NT2/D1 (cell line): ENCODE measurements at places on chromosomes 7 and 10.

GRCh38 chr10:6275022-6275997, 72.6 kb downstream of the PFKFB3 start:
- peak; percentile 32 for DNase-seq

DNA sequence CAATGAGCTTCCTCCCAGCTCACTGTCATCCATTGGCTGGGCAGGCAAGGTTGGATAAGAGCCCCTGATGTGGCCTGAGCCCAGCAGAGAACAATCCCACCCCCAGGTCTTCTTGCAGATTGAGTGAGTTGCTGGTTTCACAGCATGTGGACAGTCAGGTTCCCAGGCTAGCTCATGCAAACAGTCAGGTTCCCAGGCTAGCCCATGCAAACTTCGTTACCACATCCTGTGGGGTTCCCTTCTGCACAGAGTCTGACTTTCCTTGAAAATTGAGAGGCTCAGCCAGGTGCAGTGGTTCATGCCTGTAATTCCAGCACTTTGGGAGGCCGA, 67.1 kb downstream of the TMEM130 start:
- DNase-seq, result no peak

DNA sequence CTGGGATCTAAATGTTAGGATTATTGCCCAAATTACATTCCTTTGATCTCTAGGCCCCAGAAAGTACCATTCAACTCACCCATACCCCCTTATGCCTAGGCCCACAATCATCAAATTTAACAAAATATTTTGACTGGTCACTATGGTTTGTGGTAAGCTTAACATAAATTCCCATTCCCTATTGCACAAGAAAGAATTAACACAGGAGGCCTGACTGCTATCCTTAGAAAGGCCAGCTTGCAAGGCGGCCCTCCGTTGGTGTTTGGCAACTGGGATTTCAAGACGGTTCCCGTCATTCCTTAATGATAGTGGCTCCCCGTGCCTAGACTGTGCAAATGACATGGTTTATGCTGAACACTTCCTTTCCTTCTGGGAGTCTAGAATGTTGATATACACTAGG, 29.6 kb downstream of the ARHGAP21 start:
- DNase-seq, result no peak

- DNase-seq, result no peak
Observed at GRCh38 chr10:59346321-59346720, 16.0 kb downstream of the FAM13C start.

DNA sequence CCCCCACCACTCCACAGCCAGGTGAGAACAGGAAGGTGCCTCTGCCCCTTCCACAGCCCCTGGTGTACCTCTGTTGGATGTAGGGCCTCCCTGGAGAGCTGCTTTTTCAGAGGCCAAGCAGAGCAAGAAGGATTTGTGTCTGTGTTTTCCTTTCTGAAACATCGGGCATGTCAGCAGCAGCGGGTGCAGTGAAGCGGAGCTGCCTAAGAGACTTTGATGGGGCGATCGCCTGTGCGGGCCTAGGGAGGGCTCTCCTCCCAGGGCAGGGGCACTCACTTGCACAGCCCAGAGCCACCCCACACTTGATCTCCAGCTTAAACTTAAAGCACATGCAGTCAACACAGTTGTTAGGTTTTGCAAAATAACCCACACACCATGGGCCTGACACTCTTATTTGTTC, 324.7 kb downstream of the ACTR3B start:
- no peak for DNase-seq

GRCh38 chr7:77980087-77980713, 181.6 kb downstream of the PHTF2 start:
- no peak for DNase-seq

DNA sequence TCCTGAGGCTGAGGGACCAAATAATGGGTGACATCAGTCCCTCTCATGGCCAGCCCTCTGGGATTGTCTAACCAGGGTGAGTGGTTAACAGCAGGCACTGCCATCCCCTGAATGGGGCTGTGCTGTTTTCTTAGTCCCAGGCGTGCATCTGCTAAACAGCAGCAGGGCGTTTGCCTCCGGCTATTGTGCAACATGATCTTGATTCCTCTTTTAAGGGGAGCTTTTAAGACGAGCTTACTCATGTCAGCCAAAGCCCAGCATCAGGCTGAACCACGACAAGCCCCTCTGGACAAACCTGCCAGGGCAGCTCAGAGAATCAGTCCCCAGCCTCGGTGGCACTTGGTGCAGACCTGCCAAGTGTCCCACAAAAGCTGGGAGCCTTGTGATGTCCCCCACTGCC, 16.2 kb upstream of the IGFBP3 start:
- DNase-seq, result no peak

DNA sequence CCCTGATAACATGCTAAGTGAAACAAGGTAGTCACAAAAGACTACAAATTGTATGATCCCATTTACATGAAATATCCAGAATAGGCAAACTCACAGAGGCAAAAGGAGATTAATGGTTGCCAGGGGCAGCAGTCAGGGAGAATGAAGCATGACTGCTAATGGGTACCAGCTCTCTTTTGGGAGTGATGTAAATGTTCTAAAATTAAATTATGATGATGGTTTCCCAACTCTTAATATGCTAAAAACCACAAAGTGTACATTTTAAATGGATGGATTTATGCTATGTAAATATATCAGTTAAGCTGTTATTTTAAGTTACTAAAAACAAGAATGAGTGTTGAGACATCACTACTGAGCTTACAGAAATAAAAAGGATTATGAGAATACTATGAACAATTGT, 12.6 kb downstream of the CYP51A1 start:
- no peak for DNase-seq
